ENCODE measurements at places on chromosomes 4 and X.

DNA sequence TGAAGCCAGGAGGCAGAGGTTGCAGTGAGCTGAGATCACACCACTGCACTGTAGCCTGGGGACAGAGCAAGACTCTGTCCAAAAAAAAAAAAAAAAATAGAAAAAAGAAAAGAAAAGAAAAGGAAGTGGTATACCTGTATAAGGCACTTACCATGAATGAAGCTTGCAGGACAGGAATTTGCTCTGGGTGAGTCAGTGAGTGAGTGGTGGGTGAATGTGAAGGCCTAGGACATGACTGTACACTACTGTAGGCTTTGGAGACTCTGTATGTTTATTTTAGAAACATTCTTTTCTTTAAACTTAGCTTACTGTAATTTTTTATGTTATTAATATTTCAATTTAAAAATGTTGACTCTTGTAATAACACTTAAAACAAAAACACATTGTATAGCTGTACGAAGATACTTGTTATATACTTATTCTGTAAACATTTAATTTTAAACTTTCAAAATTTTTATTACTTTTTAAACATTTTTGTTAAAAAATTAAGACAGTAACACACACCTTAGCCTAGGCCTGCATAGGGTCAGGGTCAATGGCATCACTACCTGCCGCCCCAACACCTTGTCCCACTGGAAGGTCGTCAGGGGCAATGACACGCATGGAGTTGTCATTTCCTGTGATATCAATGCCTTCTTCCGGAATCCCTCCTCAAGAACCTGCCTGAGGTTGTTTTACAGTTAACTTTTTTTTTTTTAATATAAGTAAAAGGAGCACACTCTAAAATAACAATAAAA, 78.7 kb downstream of the CLNK start:
- no peak for DNase-seq

DNA sequence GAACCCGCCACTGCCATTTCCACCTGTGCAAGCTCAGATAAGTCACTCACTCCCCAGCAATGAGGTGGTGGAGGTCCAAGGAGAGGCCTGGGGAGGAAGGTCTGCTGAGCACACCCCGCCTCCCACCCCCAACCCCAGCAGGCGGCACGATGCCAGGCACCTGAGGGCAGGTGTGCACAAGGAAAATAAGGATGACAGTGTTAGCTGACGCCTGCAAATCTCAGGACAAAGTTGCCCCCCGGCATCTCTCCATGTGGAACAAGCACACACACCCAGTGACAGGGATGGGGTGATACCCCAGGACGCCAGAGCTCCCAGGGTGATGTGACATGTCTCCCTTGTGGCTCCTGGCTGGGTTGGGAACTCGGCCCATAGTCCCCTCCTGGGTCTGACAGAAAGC, 9.9 kb downstream of the JAKMIP1 start:
- DNase-seq: no peak

DNA sequence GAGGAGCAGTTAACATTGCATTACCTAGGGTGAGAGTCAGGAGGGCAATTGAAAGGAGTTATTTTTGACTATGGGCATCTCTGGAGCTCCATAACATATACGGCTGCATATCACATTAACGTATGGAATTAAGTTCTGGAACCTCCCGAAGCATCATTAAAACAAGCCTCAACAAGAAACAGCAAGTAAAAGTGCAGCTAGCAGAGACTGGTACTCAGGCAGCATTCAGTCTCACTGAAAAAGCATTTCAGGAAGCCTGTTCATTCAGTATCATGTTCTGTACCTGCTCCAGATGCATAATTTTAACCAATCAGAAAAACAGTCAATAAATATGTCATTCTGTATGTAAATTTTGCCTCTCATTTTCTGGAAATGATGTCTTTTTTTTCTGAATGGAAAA, 299.6 kb downstream of the EPHA5 start:
- no peak for DNase-seq

GRCh38 chr4:98510757-98511517, 147.5 kb downstream of the TSPAN5 start:
- DNase-seq: no peak

- no peak for DNase-seq
Measured at GRCh38 chr4:108681321-108681809, 31.0 kb downstream of the OSTC start.

DNA sequence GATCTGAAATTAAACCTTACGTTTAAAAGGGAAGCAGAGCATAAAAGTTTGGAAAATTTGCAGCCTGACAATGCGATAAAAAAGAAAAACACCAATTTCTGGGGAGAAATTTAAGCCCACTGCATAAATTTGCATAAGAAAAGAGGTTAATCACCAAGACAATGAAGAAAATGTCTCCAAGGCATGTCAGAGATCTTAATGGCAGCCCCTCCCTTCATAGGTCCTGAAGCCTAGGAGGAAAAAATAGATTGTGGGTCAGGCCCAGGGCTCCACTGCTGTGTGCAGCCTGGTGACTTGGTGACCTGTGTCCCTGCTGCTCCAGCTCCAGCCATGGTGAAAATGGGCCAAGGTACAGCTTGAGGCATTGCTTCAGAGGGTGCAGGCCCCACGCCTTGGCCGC, 264.0 kb upstream of the CT83 start:
- no peak for DNase-seq

DNA sequence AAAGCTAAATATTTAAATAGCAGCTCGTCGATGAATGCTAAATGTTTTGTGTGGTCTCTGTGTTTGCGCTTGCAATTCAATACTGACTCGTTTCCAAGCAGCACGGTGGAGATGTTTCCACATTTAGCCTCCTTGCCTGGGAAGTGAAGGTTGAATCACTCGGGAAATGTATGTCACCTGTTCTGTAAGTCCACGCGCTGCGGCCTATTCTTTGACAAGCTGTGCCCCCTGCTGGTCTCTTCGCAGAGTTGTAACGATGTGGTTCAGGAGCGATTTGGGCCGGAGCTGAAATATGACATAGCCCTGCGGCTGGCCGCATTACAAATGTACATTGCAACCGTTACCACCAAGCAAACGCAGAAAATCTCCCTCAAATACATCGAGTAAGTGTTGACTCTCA, 89.6 kb upstream of the PRPS2 start:
- DNase-seq: peak; percentile 88

GRCh38 chrX:3384327-3384726, 37.9 kb upstream of the MXRA5 start:
- DNase-seq: no peak
